Upper lobe of left lung (tissue), 6 donors: ENCODE measurements at places on chromosomes 13 and 19. TPM values are rescaled to one million over a fixed set of nuclear protein-coding genes. Genes with fewer than 3 reads are reported as not detected.
A peak's percentile ranks its signal among the peaks of the same experiment; 100 is the strongest.

- peak; percentile 90 for DNase-seq
Observed at GRCh38 chr19:51108805-51109146, 567 bp upstream of the CTU1 start.

- no peak for DNase-seq
Observed at GRCh38 chr19:38742296-38742695, 2.0 kb downstream of the CAPN12 start.

DNA sequence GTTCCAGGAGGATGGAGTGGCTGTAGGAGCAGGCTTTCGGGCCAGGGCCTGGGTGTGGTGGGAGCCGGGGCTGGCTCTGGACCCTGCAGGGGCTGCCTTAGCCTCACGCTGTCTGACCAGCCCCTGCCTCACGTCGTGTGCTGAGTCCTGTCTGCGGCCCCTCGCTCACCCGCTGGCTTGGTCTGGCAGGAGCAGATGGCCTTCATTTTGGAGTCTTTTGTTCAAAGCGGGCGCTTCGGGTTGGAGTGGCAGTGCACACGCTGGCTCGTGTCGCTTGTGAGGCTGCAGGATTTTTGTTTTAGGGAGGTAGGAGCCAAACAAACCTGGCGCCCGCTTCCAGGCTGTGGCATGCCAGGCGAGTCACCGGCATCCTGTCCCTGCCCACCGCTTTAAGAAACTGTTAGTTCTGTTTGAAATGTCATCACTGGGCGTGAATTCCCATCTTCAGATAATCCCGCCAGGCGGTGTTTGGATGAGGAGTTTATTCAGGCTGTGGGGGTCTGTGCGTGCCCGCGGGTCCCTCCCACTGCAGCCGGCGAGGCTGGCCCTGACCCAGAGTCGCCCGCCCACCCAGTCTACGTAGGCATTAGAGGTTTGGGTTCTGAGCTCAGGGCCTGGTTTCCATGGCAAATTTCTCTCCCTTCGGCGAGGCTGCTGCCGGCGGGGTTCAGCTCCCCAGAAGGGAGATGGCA lies 89.8 kb downstream of the KDM4B start:
- peak; percentile 72 for DNase-seq

- DNase-seq: no peak
Observed at GRCh38 chr13:110458017-110458416, 103.5 kb downstream of the RAB20 start.

GRCh38 chr13:42803563-42804204 lies 22.3 kb downstream of the FAM216B start:
- no peak for DNase-seq

- no peak for DNase-seq
Observed at GRCh38 chr13:94444826-94445225, 34.7 kb downstream of the DCT start.

DNA sequence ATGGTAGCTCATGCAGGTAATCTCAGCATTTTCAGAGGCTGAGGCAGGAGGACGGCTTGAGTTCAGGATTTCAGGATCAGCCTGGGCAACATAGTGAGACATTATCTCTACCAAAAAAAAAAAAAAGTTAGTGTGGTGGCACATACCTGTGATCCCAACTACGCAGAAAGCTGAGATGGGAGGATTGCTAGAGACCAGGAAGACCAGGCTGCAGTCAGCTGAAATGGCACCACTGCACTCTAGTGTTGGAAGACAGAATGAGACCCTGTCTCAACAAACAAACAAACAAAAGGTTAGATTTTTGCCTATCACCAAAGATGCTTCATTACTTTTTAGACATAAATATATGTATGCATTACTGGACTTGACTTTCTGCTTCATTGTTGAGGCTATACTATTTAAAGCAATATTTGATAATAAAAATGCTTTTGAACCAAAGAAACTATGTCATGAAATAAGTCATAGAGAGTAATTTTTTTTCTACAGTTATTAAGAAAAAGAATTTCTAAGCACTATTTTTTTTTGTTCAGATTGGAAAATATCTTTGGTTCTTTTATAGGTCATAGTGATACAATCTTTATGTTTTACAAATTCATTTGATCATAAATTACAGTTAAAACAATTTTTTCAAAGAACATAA lies 1180.1 kb upstream of the ATXN8OS start:
- no peak for DNase-seq

GRCh38 chr13:97372936-97373335 lies 61.0 kb upstream of the RAP2A start:
- no peak for DNase-seq

- DNase-seq: no peak
Observed at GRCh38 chr19:56109226-56109625, 11.9 kb downstream of the ZNF787 start.

GRCh38 chr13:76948149-76948548 lies at the start of gene ACOD1:
ACOD1 (plus strand) TSS chr13:76948511; CDS start chr13:76948559, 48 bp downstream.
- no peak for DNase-seq

GRCh38 chr19:13119627-13120026 lies 1.6 kb downstream of the NACC1 start:
- no peak for DNase-seq

GRCh38 chr19:45403781-45404556 lies 900 bp downstream of the PPP1R13L start:
- DNase-seq: peak; percentile 71

- DNase-seq: no peak
Observed at GRCh38 chr19:46000491-46001246, 5.4 kb downstream of the CCDC61 start.

DNA sequence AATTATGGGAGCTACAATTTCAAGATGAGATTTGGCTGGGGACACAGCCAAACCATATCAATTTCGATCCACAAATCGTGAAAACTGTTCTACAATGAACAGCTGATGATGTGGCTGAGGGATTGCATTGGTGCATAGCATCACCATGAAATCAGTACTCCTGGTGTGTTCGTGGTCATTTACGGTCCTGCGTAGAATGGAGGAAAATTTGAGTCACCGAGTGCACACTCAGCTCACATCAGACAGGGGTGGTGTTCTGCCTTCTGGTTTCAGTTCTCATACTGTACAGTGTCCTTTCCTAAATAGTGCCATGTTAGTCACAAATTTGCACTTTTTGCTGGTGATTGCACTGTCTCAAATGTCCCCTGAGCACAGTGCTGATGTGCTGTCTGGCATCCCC lies 39.2 kb downstream of the MYH14 start:
- DNase-seq: no peak

DNA sequence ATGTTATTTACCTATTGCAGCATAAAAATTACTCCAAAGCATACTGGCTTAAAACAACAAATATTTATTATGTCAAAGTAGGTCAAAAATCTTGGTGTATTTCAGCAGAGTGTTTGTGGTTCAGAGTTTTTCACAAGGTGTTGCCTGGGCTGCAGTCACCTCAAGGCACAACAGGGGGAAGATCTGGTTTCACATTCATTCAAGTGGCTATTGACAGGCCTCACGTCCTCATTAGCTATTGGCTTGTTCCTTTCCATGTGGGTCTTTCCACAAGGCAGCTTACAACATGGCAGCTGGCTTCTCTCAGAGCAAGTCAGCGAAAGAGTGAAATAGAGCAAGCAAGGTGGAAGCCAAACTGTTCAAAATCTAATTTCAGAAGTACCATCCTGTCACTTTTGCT lies 602.9 kb downstream of the OLFM4 start:
- DNase-seq: no peak

- peak; percentile 20 for DNase-seq
Observed at GRCh38 chr13:69737129-69737935, 370.3 kb upstream of the ATXN8OS start.

- peak; percentile 66 for DNase-seq
Observed at GRCh38 chr13:30832845-30833332, 73.2 kb upstream of the MEDAG start.

DNA sequence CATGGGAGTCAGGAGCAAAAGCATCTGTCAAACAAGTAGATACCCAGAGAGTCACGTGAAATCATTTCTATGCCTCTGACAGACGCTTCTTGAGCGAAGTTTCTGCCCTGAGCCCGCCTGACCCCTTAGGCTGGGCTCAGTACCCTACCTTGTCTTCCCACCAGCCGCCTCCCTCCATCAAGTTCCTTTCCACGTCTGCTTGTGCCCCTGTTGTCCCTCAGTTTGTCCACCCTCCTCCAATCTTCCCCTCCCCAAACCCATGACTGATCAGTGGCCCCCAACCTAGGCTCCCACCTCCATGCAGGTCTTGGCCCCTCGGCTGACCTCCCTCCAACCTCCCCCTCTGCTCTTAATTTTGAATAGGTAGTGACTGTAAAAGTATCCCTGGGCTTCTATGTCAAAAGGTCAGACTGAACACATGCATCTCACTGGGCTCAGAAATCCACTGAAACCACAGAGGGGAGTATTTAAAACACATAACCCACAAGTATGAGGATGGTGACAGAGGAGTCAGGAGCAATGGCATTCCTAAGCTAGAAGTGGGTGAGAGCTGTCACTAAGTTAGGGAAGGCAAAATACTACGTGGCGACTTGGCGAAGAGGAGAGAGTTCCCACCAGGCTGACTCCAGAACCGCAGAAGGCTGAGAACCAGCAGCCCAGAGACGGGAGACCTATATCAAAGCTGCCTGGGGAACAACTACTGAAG lies 1.7 kb upstream of the ZNF446 start:
- no peak for DNase-seq

DNA sequence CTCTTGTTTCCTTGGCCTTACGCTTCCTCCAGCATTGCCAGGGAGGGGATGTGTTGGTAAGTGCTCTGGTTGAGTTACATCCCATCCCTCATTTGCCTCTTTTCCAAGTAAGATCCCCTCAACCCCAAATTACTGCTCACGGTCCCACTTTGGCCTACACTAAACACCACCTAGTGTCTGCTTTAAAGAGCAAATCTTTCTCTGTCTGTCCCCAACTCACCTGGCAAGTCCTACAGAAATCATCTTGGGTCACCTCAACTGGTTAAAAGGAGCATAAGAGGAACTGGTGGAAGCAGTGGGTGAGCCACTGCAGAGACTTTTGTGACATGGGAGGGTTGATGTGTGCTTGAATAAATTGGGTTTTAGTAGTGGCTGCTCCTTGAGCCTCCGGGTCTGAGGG lies 55.2 kb upstream of the SERPINE3 start:
- no peak for DNase-seq

GRCh38 chr13:97574926-97575325 lies 141.0 kb downstream of the RAP2A start:
- DNase-seq: no peak

- DNase-seq: no peak
Observed at GRCh38 chr19:54921082-54921481, 15.1 kb downstream of the NCR1 start.

GRCh38 chr19:32098968-32099367 lies 246.4 kb upstream of the ZNF507 start:
- DNase-seq: no peak

DNA sequence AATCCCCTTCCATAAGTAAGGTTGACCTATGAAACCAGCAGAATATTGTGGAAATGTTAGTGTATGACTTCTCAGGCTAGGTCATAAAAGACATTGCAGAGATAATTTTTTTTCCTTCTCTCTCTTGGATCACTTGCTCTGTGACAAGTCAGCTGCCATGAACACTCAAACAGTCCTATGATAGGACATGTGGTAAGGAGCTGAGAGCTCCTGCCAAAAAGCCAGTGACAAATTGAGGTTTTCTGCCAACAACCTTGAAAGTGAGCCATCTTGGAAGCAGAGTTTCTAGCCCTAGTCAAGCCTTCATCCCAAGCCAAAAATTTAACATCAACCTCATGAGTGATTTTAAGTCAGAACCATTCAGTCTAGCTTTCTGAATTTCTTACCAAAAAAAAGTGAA lies 270.9 kb upstream of the NBEA start:
- DNase-seq: no peak

DNA sequence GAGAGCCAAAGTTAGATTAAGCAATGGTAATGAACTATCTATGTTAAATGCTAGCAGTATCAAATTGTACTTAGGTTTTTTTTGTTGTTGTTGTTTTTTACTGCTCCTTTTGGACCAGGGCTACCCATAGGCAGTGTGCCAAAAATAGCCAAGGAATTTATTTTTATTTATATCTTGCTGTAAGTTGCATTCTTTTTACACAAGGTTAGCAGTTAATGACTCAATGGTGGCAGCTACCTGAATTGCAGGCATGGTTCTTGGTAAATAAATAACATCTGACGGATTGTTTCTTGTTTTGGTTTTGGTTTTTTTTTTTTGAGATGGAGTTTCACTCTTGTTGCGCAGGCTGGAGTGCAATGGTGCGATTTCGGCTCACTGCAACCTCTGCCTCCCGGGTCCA lies 194.8 kb upstream of the TSC22D1 start:
- no peak for DNase-seq

GRCh38 chr13:79482281-79482970 lies 1.5 kb downstream of the NDFIP2 start:
- DNase-seq: no peak

DNA sequence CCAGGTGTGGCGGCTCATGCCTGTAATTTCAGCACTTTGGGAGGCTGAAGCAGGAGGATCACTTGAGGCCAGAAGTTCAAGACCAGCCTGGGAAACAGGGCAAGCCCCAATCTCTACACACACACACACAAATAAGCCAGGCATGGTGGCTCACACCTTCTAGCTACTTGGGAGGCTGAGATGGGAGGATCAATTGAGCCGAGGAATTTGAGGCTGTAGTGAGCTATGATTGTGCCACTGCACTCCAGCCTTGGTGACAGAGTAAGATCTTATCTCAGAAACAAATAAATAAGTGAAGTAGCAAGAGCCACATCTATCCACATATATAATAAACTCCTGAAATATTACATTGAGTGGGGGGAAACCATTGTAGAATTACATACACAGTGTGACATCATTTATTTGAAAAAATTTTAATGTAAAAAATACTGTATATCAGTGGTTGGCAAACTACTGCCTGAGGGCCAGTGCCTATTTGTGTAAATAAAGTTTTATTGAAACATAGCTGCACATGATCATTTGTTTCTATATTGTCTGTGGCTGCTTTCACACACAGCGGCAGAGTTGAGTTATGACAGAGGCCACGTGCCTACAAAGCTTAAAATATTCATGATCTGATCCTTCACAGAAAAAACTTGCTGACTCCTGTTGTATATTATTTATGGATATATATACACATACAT lies 54.7 kb upstream of the ARHGEF7 start:
- DNase-seq: no peak

GRCh38 chr13:111210544-111211469 lies 95.7 kb downstream of the ARHGEF7 start:
- DNase-seq: peak; percentile 86

- no peak for DNase-seq
Observed at GRCh38 chr13:83733293-83733692, 149.0 kb downstream of the SLITRK1 start.

GRCh38 chr13:51822106-51822815 lies 18.3 kb upstream of the DHRS12 start:
- no peak for DNase-seq

GRCh38 chr19:14536926-14537692 lies 7.7 kb downstream of the TECR start:
- peak; percentile 93 for DNase-seq

PLA2G4C gene
- total RNA-seq: 9.1 TPM

LRRC63 gene
- total RNA-seq: 0.47 TPM

STOML3 gene
- total RNA-seq: 2.7 TPM

SYCN gene
- total RNA-seq: 1.3 TPM

APLP1 gene
- 1.5 TPM for total RNA-seq

C19orf85 gene
- total RNA-seq: not detected

LHB gene
- not detected for total RNA-seq

MBD3L3 gene
- total RNA-seq: not detected

MCEMP1 gene
- 32.7 TPM for total RNA-seq

TEX29 gene
- total RNA-seq: not detected

SMIM24 gene
- total RNA-seq: not detected

GMIP gene
- total RNA-seq: 54.0 TPM

EDNRB gene
- 32.5 TPM for total RNA-seq

ZNF470 gene
- total RNA-seq: 2.1 TPM

SLC46A3 gene
- 12.8 TPM for total RNA-seq

ZNF491 gene
- not detected for total RNA-seq

ZNF256 gene
- 4.0 TPM for total RNA-seq
